T-helper 1 cell treated with Interleukin-12 subunit alpha and Interleukin-12 subunit beta and Interleukin-4 antibody, amounts not matched to agents 30 ng/mL and 1 ng/mL, for 36 hours (primary cell): ENCODE measurements at places on chromosomes 6 and 20. TPM values are rescaled to one million over a fixed set of nuclear protein-coding genes. Genes with fewer than 3 reads are reported as not detected.

Gene GMNN
- total RNA-seq = 58.1 and 61.1 TPM in 2 replicates

Gene ZNF318
- 12.0 and 12.1 TPM in 2 replicates for total RNA-seq

Gene ZNF341
- 7.0 and 7.4 TPM in 2 replicates for total RNA-seq

Gene MAN1A1
- total RNA-seq = 28.1 and 30.6 TPM in 2 replicates

Gene KCNK16
- total RNA-seq = not detected in 2 replicates

Gene ADGB
- total RNA-seq = not detected in 2 replicates

Gene AKAP12
- 0.34 and 0.51 TPM in 2 replicates for total RNA-seq

Gene ZDHHC14
- 18.3 and 20.2 TPM in 2 replicates for total RNA-seq
